Renal cortex interstitium (tissue), 15 donors: ENCODE measurements at places on chromosomes 16 and 17. TPM values are rescaled to one million over a fixed set of nuclear protein-coding genes. Genes with fewer than 3 reads are reported as not detected.
A peak's percentile ranks its signal among the peaks of the same experiment; 100 is the strongest.

- no peak for DNase-seq
Measured at GRCh38 chr17:7557147-7557764, 1.3 kb upstream of the TNFSF13 start.

DNA sequence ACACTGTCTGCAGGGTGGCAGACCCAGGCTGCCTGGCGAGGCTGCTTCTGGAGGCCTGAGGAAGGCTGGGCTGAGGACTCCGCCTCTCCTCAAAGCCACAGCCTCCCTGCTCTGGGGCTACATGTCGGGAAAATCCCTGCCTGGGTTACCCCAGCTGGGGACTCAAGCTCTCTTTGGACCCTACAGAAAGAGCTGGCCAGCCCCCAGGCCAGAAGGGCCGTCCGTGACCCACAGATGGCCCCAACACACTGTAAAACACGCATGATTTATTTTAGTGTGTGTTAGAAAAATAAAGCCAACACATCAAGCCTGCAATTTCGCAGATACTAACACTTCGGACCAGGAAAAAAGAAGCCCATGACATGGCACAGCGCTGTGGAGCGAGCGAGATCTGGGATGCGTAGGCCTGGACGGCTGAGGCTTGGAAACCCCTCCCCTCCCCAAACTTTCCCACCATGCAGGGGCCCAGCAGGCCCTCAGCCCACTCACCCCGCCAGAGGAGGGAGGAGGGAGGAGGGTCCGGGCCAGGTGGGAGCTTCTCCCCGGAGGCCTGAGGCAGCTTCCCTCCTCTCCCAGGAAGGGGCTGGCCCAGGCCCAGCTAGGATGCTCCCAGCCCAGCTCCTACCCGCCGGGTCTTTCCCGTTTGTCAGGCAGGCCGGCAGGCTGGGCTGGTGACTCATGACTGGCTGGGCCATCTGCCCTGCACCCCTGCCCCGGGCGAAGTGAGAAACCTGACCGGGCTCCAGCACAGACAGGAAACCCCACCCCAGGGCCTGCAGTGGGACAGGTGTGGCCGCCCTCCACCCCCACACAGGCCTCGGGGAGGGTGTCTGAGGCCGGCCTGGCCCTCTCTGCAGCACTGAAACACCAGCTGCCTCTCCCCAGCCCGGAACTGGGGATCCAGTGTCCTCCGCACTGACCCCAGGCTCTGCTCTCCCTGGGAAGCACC, 34.1 kb upstream of the SLC38A10 start:
- no peak for DNase-seq

DNA sequence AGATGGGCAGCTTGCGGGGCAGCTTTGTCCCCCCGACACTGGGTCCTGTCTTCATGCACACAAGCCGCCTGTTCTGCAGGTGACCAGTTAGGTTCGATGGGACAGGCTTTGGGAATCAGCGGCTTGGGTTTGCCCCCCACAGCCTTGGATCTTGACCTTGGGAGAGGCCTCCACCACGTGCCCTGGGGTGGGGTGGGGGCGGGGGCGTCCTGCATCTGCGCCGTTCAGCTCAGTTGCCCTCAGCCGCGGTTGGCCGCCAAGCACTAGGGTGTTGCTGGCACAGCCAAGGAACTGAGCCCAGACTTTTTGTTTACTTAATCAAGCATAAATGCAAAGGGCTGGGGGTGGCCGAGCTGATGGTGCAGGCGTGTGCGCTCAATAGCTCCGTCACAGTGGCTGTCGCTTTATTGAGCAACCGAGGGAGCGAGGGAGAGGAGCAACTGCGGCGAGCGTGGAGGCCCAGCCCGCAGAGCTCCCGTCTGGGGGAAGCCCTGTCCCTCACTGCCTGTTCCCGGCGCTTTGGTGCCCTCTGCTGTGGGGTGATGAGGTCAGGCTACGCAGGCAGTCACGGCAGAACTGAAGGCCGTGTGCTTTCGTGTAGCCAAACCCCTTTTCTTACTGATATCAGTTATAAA, 33.9 kb downstream of the JPH3 start:
- peak; percentile 34 for DNase-seq

GRCh38 chr17:81349397-81350319, 45.6 kb upstream of the BAHCC1 start:
- no peak for DNase-seq

DNA sequence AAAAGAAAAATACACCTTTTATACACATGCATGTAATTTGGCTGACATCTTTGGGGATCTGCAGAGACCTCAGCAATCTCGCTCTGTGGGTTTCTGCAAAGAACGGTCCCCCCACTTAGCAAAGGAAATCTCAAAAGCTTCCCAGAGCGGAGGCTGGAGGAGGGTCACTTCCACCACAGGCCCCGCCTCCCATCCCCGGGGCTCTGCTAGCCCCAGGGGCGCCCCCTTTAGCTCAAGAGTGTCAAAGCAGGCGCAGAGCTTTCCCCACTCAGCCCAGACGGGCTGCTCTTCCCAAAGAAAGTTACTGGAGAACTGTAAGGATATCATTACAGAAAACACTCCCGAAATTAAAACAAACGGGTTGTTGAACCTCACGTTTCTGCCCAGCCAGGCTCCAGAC, 11.4 kb downstream of the SLC13A5 start:
- no peak for DNase-seq

- peak; percentile 72 for DNase-seq
Measured at GRCh38 chr17:1515640-1516387, 598 bp downstream of the INPP5K start.

DNA sequence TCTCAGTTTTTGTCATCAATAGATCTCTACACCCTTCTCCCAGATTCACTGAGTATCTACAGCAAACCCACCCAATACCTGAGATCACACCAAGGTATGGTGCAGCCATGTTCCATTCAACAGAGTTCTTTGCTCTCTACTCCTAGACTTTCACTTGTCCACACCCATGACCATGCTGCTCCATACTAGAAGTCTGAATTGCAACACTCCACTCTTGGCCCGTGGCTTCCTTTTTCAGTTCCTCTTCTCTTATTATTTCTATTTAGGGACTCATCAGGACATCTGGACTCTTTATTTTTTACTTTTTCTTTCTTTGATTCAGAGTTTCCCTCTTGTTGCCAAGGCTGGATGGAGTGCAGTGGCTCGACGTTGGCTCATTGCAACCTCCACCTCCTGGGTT, 37.1 kb downstream of the YWHAE start:
- DNase-seq, result no peak

DNA sequence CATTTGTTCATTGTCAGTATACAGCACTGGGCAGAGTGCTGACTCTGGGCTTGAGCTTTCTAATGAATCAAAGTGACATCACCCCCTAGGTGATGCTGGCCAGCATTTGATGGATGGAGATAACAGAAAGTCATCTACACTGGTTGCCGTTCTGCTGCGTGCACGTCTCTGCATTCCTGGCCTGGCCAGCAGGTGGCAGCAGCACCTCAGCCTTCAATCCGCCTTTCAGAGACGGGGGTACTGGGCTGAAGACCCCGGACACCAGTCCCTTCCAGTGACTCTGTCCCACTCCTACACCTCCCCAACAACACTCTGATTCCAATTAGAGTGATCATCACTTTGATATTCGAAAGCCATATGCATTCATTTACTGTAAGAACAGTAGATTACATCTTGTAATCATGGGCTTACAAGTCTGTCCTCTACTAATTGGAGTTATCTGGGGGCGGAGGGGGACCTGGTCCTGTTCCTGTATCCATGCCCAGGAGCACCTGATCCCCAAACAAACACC, 6.0 kb downstream of the CPSF4L start:
- peak; percentile 39 for DNase-seq

DNA sequence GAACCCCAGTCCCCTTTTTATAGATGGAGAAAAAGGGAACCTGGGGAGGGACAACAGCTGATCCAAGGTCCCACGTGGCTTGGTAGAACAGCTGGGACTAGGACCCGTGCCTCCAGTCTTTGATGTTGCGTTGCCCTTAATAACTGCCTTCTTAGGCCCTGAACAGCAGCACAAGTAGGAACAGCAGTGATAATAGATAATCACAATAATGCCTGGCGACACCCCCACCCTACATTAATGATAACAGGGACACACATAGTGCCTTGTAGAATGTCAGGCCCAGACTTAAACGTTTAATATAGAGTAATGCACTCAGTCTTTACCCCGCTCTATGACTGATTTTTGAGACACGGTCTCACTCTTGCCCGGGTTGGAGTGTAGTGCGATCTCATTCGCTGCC, 96.4 kb downstream of the ABCC6 start:
- DNase-seq, result no peak

- no peak for DNase-seq
Measured at GRCh38 chr16:7526736-7527135, 194.1 kb downstream of the RBFOX1 start.

- DNase-seq, result no peak
Measured at GRCh38 chr17:1725642-1726511, 1.4 kb downstream of the WDR81 start.

DNA sequence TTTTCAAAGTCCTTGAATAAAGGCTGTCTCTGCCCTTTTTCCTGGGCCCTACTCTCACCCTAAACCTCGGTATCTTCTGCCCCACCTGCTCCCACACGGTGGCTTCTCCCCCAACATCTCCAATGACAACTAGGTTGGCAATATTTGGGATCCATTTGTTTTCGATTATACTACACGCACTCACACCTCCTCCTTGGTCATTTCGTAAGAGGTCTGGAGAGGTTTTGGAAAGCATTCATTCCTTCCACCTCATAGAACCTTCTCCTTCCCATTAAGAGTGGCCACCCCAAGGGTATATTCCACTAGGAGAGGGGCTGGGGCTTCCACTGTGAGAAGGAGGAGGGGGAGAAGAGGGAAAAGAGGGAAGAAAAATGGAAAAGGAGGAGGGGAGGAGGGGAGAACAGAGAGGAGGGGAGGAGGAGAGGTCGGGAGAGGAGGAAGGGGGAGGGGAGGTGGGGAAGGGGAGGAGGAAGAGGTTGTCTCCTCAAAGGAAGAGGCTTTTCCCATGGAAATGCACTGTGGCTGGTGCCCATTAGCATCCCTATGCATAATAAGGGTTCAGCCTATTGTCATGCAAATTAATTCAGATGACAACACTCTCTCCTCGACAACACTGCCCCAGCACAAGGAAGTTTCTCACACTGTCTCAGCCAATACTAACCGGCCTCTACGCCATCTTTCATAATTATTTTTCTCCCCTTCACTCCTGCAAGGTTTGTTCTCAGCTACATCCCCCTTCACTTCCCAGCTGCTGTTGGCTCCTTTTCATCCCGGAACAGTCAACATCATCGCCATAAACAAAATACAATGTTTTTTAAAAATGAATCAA, 30.0 kb downstream of the SOX9 start:
- no peak for DNase-seq

DNA sequence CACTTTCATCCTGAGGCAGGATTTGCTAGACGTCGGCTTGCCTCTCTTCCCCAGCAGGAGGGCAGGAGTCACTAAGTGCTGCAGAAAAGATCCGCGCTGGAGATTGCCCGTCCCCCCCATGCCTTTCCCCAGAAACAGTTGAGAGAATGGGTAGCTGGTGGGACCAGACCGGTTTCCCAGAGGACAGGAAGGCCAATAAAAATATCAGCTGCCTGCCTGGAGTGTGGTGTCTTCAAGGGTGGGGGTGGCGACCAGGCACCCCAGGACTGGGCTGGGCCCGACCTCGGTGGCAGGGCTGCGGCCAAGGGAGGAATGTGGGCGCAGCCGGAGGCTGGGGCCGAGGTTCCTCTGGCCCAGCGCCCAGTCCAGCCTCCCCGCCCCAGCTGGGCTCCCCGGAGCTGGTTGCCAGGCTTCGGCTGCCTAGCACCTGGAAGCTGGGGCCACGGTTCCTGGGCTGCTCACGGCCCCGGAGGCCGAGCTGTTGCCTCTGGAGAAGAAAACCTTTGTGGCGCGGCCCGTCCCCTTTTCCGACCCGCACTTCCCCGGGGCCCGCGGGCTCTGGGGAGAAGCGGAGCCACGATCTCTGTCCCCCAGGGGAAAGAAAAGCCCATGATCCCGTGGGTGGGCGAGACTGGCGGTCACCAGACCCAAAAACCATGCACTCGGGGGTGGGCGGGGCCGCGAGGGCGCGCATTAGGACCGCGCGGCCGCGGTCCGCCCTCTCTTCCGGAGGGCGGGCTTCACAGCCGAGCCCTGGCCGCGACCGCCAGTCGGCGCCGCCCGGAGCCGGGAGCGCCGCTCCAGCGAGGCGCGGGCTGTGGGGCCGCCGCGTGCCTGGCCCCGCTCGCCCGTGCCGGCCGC, at the start of gene TRAF4:
Gene TRAF4, plus strand, starts transcription at position 769 of the 861 bp plus-strand sequence. CDS start 102 bp downstream, outside the sequence.
- no peak for DNase-seq

DNA sequence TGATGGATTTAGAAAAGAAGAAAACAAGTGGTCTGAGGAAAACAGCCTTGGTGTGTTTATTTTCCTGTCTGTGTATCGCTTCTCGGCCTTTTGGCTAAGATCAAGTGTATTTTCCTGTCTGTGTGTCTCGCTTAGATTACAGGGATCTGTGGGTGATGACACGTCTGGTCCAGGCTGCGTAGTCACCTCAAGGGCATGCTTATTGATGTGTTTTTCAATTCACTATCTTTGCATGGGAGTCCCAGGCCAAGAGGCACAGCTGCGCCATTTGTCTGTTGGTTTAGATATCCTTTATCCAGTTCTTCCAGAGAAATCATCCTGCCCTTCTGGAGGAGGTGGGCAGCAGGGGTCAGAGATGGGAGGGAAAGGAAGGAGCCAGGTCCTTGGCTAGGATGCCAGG, 47.1 kb upstream of the STH start:
- DNase-seq, result no peak

GRCh38 chr17:16521070-16521727, 29.2 kb upstream of the LRRC75A start:
- peak; percentile 80 for DNase-seq

GRCh38 chr17:45155029-45155428, 6.6 kb upstream of the HEXIM2 start:
- DNase-seq, result no peak

The PYY gene
- 0.19 TPM for polyA plus RNA-seq

The SMARCE1 gene
- 256 TPM for polyA plus RNA-seq

The TNFRSF13B gene
- not detected for polyA plus RNA-seq

The HOXB2 gene
- 52.5 TPM for polyA plus RNA-seq

The CPHXL2 gene
- 0.16 TPM for polyA plus RNA-seq
